ENCODE measurements at places on chromosomes 1 and 21. TPM values are rescaled to one million over a fixed set of nuclear protein-coding genes. Genes with fewer than 3 reads are reported as not detected.

MAP3K6 gene
- total RNA-seq, result 11.1 TPM

ATP1A1 gene
- 241 TPM for total RNA-seq

PPM1J gene
- not detected for total RNA-seq

RIMS3 gene
- total RNA-seq, result 6.1 TPM

SMCP gene
- not detected for total RNA-seq
